HuH-7.5 (cell line): ENCODE measurements at places on chromosomes 2 and 18.

GRCh38 chr18:46574000-46574742 is 82.8 kb downstream of the LOXHD1 start:
- DNase-seq = no peak

GRCh38 chr2:127950264-127950663 is 64.5 kb upstream of the AMMECR1L start:
- no peak for DNase-seq

GRCh38 chr2:237473878-237474441 is 13.1 kb upstream of the MLPH start:
- DNase-seq = no peak

GRCh38 chr2:46351098-46351749 is 54.0 kb downstream of the EPAS1 start:
- DNase-seq = no peak

- no peak for DNase-seq
Observed at GRCh38 chr2:144712550-144712940, 192.6 kb upstream of the ZEB2 start.

DNA sequence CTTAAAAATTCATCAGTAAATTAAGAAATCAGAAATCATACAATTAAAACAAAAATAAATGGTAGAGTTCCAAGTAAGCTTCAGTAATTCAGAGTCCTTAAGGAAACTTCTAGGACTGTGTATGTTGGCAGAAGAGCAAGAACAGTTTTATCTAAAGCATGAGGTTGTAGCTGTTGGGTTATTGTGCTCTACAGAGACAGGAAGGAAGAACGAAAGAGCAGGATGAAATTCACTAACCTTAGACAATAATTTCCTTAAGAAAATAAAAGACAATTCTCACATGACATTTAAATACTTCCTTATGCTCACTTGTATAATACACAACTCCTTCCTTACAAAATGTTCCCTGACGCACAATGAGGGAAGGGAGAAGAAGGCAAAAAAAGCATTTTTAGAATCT is 133.4 kb downstream of the STK39 start:
- no peak for DNase-seq
